ENCODE measurements at places on chromosomes 3 and 15. TPM values are rescaled to one million over a fixed set of nuclear protein-coding genes. Genes with fewer than 3 reads are reported as not detected.

- DNase-seq: peak; percentile 53
These were observed 24.9 kb downstream of the ETFA start for GRCh38 chr15:76286271-76286879.

- no peak for DNase-seq
These were observed 130.1 kb upstream of the GOLGA6L6 start for GRCh38 chr15:20671675-20672074.

- DNase-seq: no peak
These were observed 39.0 kb downstream of the MAPK6 start for GRCh38 chr15:52057996-52058395.

DNA sequence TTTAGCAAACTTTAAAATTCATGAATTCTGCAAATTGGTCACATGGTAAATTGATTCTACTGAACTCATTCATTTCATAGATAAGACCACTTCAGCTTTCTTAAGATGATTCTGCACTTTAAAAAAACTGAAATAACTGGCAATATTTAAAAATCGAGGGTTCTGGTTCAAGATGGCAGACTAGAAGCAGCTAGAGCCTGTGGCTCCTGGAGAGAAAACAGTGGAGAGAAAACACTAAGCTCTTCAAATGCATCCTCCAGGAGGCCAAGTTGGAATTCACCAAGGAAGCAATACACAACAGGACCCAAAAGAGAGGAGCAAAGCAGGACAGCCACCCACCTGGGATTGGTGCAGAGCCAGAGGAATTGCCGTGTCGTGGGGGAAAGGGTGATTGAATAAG, 132.1 kb downstream of the SPATA16 start:
- DNase-seq: no peak

- DNase-seq: no peak
These were observed 16.6 kb downstream of the CSRNP1 start for GRCh38 chr3:39136533-39137434.

GSK3B gene
- total RNA-seq: 38.6 TPM

- DNase-seq: no peak
These were observed 279.8 kb downstream of the UACA start for GRCh38 chr15:70483513-70483912.

GRCh38 chr3:187943677-187944389, 198.6 kb upstream of the BCL6 start:
- no peak for DNase-seq

Measured in naive thymus-derived CD4-positive, alpha-beta T cell (primary cell).